Uterus (tissue), 4 donors: ENCODE measurements at places on chromosomes 7 and 10. TPM values are rescaled to one million over a fixed set of nuclear protein-coding genes. Genes with fewer than 3 reads are reported as not detected.

The RALA gene
- 22.3 TPM for total RNA-seq

The KIAA1217 gene
- total RNA-seq, result 3.8 TPM

The NYAP1 gene
- total RNA-seq, result 0.29 TPM

The CALHM3 gene
- total RNA-seq, result not detected

The ZNF727 gene
- 4.4 TPM for total RNA-seq

The TM9SF3 gene
- 95.6 TPM for total RNA-seq

The CDC14C gene
- total RNA-seq, result not detected

The FZD1 gene
- total RNA-seq, result 13.2 TPM

The PDAP1 gene
- 39.9 TPM for total RNA-seq

The ACBD7 gene
- 0.37 TPM for total RNA-seq

The SPOCK2 gene
- total RNA-seq, result 7.2 TPM

The SMURF1 gene
- total RNA-seq, result 14.4 TPM

The FXYD4 gene
- total RNA-seq, result not detected

The ASAH2 gene
- total RNA-seq, result 0.76 TPM

The STEAP1B gene
- total RNA-seq, result not detected

The SPDYE16 gene
- 0.35 TPM for total RNA-seq

The CNNM2 gene
- total RNA-seq, result 5.1 TPM

The TSPAN33 gene
- total RNA-seq, result 3.9 TPM

The TRIM50 gene
- total RNA-seq, result not detected

The TFEC gene
- total RNA-seq, result 4.4 TPM
